Activated naive CD4-positive, alpha-beta T cell treated with anti-CD3 and anti-CD28 coated beads, Interleukin-2, amount 50 U/mL, for 72 hours (primary cell): ENCODE measurements at places on chromosomes 13 and 19. TPM values are rescaled to one million over a fixed set of nuclear protein-coding genes. Genes with fewer than 3 reads are reported as not detected.
A peak's percentile ranks its signal among the peaks of the same experiment; 100 is the strongest.

Gene AMH
- total RNA-seq, result 2.9 TPM

GRCh38 chr19:18746401-18747325, 44.4 kb downstream of the COMP start:
- no peak for DNase-seq

DNA sequence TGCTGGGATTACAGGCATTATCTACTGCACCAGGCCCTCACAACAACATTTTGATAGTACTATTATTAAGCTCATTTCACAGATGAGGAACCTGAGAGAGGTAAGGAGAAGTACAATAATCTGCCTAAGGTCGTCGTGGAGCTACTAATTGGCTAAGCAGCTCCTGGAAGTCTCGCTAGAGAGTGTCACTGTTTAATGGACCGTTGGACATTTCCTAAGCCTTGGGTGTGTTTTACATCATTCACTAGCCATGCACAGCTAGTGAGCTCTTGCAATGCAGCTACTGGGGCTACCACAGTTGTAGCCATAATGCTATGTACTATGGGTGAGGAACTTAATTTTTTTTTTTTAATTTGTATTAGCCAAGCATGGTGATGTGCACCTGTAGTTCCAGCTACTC, 34.0 kb upstream of the OR1M1 start:
- no peak for DNase-seq

DNA sequence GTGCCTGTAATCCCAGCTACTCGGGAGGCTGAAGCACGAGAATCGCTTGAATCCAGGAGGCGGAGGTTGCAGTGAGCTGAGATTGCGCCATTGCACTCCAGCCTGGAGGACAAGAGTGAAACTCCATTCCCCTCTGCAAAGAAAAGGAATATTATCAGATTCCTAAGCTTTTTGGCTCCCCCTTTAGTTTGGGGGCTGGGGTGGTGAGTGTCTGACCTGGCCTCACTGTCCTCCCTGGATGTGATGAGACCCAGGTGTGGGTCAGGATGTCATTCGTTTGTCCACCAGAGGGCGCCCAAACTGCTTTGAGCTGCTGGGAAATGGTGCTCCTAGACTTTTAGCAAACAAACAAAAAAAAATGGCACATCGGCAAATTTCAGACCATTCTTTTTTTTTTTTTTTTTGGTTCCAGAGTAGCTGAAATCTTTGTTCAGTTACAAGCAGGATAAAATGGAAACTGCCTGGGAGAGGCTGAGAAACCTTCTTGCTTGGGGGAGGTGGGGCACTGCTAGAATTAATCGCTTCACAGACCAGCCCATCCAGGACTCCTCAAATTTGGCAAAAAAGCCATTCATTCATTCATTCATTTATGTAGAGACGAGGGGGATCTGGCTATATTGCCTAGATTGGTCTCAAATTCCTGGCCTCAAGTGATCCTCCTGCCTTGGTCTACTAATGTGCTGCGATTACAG, 29.4 kb downstream of the SPC24 start:
- peak; percentile 82 for DNase-seq
